Nucleus accumbens (tissue), 56 donors: ENCODE measurements at places on chromosomes 4 and X.

DNA sequence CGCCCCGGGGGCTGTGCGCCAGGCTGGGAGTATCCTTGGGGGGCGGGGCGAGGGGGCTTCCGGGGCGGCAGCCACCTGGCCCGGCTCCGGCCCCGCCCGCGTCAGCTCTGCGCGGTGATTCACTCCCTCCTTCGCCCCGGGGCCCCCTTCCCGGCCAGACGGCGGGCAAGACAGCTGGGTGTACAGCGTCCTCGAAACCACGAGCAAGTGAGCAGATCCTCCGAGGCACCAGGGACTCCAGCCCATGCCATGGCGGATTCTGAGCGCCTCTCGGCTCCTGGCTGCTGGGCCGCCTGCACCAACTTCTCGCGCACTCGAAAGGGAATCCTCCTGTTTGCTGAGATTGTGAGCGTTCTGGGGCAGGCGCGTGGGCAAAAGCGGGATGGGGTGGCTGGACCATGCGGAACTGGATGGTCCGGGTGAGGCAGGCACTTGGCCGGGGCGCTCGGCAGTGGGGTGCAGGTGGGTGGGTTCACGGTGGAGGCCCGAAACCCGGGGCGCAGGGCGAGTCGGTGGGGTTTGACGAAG, at the start of gene PLP2:
PLP2 (plus strand) TSS at position 147 of the 528 bp plus-strand sequence; CDS start at position 250, 103 bp downstream.
- DNase-seq: no peak

- DNase-seq: no peak
These were observed 2.4 kb upstream of the AFF2 start for GRCh38 chrX:148498067-148498466.

GRCh38 chr4:40587826-40588225, 41.8 kb downstream of the RBM47 start:
- DNase-seq: no peak

DNA sequence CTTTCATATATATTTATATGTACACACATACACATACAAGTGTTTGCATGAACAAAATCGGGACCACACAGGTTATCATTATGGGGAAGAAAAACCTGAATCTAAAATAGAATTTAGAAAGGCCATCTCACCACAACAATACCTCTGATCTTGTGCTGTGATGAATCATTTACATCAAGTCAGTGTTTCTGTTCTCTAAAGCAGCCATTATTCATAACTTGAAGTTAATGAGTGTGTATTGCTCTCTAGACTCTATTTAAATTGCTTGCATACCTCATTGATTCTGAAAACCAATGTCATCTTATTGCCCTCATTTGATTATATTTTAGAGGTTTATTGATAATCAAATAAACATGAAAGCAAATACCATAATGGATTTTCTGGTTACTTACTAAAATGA, 71.6 kb downstream of the FAM114A1 start:
- no peak for DNase-seq

DNA sequence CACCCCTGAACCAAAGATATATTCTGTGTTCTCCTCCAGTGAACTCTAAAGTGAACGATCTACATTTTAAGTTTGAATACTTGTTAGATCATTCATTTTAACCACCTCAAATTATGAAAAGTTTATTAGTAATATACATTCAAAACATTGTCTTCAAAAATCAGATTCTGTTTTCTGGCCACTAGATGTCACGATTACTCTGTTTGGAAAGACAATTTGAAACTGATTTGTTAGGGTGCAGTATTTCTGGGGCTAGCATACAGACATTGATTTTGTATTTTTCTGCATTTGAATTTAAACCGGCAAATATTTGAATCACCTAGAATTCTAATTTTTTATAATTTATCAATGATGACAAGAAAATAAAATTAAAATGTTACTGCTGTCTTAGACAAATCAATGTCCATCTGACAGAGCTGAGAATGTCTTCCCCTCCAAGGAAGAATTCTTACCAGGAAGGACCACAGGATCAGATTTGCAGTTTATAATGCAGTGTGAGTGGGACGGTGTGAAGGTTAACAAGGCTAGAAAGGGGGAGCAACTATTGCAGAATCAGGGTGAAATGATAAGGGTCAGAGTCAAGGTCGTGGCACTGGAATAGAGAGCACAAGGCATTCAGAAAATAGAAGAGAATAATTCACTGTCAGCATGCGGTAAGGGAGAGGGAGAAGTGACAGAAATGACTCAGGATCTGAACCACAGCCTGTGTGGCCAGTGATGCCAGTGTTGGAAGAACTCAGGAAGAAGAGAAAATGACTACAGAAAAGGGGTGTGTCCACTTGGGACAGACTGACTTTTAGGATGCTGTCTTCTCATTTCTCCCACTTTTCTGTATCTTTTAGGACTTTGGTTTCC, 91.6 kb downstream of the ANXA10 start:
- DNase-seq: no peak

- no peak for DNase-seq
These were observed 33.6 kb downstream of the SETD7 start for GRCh38 chr4:139522457-139522856.

DNA sequence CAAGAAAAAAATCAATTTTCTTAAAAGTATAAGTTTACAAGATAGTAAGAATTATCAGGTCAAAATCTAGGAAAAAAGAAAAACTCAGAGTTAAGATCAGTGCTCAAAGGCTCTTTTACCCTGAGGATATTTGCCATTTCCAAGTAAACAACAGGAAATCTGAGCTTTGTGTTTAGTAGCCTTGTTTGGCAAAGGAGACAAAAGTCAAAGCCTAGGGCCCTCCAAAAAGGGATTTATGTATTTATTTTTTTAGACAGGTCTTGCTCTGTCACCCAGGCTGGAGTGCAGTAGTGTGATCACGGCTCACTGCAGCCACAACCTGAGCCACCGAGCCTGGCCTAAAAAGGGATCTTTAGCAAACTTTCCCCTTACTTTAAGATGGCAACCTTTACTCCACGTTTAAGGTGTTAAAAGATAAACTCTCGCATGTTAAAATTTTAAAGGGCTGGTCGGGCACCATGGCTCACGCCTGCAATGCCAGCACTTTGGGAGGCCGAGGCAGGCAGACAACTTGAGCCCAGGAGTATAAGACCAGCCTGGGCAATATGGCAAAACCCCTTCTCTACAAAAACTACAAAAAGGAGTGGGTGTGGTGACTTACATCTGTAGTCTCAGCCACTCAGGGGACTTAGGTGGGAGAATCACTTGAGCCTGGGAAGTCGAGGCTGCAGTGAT, 21.3 kb upstream of the OPHN1 start:
- no peak for DNase-seq

DNA sequence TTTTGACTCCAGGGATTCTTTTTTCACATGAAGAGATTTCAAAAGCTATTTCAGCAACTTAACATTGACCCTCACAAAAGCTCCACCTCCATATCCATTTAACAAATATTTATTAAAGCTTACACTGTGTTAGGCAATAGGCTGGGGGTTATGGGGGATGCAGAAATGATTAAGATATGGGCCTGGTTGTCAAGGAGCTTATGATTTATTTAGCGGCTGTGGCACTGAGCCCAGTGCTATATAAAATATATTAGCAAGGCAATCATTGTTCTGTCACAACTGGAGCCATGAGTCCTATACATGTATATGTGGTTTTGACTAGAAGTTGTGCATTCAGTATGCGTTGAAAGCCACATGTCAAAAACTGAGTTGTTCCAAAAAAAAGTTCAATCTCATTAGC, 131.1 kb downstream of the GPC3 start:
- DNase-seq: no peak

DNA sequence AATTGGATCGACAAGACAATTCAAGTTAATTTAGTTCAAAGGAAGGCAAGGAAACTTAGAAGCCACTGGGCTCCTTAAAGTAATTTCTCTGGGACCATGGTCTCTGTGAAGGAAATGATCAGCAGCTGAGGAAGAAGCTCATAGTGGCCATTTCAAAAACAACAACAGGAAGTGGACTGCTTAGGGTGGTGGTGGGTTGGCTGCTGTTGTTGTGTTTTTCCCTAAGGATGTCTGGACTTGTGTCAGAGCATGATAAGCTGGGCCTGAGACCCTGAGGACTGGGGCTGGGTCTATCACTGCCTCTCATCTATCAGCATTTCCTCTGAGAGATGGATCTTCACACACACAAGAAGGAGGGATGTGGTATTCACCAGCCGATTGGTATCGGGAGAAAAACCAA, 18.3 kb downstream of the KDR start:
- DNase-seq: no peak
